Activated CD8-positive, alpha-beta memory T cell treated with anti-CD3 and anti-CD28 coated beads for 36 hours (primary cell): ENCODE measurements at places on chromosomes 7 and 10. TPM values are rescaled to one million over a fixed set of nuclear protein-coding genes. Genes with fewer than 3 reads are reported as not detected.

The HGF gene
- total RNA-seq = not detected

The PNLIPRP3 gene
- total RNA-seq = not detected

The SLIT1 gene
- 0.17 TPM for total RNA-seq

The PRR15 gene
- not detected for total RNA-seq

The GCC1 gene
- 16.0 TPM for total RNA-seq
